ENCODE measurements at places on chromosomes 7 and 10. TPM values are rescaled to one million over a fixed set of nuclear protein-coding genes. Genes with fewer than 3 reads are reported as not detected.

Gene TRIM74
- total RNA-seq = not detected

Gene SYCE1
- total RNA-seq = 0.09 TPM

Gene ZNF273
- 1.8 TPM for total RNA-seq

Gene TBC1D12
- total RNA-seq = 16.5 TPM

Gene USP54
- 10.4 TPM for total RNA-seq

Gene SLC16A9
- 0.25 TPM for total RNA-seq

Gene CALCR
- not detected for total RNA-seq

Gene CFAP58
- 0.98 TPM for total RNA-seq

Gene DNAH11
- total RNA-seq = 2.7 TPM

Gene FAM25G
- not detected for total RNA-seq

Gene CTAGE15
- not detected for total RNA-seq

Gene JCAD
- 27.9 TPM for total RNA-seq

Gene DEPP1
- 73.8 TPM for total RNA-seq

Gene HACD1
- 18.4 TPM for total RNA-seq

GRCh38 chr10:10630281-10630680 lies 387.4 kb upstream of the CELF2 start:
- DNase-seq = no peak

GRCh38 chr7:47890125-47890524 lies 58.1 kb downstream of the PKD1L1 start:
- no peak for DNase-seq

DNA sequence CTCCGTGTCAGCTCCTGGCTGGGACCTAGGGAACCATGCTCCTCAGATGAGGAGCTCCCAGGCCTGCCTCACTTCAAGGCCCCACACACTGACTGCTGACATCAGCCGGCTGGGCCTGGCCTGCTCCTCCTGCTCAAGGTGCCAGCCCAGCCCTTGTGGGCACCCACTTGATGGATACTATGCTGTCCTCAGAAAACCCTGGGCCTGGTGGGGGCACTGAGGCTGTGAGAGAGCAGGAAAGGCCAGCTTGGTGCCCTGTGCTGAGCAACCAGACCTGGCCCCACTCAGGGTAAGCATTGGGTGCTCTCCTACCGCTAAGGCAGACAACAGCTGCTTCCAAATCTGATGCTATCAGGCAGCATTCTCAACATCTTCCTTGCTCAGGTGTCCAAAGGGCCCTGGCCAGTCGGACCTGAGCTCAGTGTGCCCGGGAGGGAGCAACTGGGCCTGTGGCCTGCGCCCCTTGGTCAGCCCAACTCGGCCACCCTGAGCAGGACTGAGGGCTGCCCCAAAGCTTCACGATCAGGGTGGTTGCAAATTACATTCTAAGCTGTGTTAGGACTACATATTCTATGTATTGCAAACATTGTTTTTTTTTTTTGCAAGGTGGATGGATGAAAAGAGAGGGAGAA lies 21.9 kb upstream of the ANTXRL start:
- no peak for DNase-seq

- peak; percentile 33 for DNase-seq
Measured at GRCh38 chr7:118184565-118184940, 589 bp downstream of the LSM8 start.

DNA sequence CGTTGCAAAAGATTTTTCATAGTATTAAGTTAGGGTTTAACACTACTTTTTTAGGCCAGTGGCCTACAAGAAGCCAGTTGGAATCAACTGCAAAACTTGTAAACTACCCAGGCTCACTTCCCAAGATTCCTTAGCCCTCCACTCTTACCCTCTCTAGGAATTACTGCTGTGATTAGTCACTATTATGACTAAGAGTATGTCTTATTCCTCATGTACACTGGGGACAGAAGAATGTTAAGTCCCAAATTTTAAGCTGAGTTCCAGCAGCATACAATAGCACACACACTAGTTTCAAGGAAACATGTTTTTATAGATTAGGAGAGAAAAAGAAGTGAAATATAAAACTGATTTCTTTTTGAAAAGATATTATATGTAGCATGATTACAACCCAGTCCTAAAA lies 42.8 kb downstream of the FBXL13 start:
- DNase-seq = peak; percentile 9

DNA sequence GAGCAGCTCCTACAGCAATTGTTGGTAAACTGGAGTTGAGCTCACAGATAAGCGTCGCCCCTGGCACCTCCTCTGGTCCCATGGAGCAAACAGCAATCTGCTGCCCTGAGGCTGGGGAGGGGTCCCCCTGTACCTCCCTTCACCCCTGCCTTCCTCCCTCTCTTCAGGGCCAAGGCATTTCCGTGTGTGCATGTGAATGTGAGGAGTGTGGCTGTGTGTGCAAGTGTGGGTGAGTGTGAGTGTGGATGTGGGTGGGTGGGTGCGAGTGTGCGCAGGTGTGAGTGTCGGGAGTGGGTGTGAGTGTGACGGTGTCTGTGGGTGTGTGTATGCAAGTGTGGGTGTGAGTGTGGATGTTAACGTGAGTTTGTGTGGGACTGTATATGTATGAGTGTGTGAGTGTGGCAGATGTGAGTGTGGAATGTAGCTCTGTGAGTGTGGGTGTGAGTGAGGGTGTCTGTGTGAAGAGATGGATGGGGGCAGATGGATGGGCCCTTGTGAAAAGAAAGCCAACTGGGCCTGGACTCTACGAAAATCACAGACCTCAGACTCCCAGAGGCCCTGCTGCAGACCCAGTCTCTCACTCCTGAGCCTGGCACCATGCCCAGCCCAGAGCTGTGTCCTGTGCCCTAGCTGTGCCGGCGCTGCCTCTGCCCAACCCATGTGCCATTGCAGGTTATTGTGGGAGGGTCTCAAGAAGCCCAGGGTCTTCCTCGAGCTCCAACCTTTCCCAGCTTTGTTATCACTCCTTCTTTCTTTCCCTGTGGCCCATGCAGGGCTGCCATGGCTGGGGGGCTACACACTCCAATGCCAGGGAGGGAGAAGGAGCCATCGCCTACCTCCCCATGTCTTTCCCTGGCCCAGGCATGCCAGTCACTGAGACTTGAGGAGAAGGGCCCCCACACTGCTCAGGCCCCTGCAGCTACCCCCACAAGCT lies 73.9 kb downstream of the GRID1 start:
- DNase-seq = no peak

DNA sequence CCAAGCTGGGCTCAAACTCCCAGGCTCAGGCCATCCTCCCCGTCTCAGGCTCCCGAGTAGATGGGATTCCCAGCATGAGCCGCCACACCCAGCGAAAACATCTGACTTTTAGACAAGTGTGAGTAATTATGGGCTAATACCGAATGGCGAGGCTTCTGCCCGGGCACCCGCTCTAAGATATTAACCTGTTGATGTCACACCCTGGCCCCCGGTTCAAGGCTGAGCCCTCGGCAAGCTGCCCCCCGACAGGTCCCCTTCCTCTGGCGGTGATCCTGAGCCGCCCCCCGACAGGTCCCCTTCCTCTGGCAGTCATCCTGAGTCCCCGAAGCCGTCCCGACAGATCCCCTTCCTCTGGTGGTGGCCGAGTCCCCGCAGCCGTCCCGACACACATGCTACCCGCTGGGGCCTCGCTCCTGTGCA lies 5.2 kb downstream of the PSMG3 start:
- DNase-seq = peak; percentile 60

GRCh38 chr10:71562904-71563303 lies 156.7 kb downstream of the C10orf105 start:
- DNase-seq = no peak

DNA sequence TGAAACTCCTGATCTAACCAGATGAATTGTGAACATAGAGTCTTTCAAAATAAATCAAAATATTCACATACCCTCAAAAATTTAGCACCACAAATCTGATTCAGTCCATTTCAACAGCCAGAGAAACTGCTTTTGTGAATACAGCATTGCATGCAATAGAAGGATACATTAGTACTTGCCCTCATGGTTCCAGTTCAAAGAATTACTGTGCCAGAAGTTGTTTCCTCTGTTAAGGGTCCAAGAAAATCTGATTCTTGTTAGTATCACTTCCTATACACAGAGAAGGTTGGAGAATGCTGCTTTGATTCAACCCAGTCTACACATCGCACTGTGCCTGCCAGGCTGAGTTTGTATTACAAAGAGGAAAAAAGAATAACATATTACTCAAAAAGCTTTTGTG lies 115.6 kb downstream of the TFEC start:
- DNase-seq = peak; percentile 42

DNA sequence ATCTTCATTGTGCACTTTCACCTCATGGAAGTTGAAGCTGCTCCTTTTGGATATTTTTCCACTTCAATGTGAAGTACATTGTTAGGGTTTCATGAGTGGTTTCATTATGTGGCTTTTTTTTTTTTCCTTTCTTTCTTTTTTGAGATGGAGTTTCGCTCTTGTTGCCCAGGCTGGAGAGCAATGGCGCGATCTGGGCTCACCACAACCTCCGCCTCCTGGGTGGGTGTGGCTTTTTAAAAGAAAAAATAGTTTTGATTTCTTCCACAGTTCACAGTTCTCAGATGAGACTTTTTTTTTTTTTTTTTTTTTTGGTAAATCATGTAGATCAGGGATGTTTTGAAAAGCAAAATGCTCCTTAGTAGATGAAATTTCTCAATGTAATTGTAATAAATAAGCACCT lies 652.3 kb upstream of the ANKRD30A start:
- DNase-seq = no peak

GRCh38 chr7:68971634-68972340 lies 626.5 kb upstream of the AUTS2 start:
- no peak for DNase-seq

GRCh38 chr7:37660614-37661013 lies 23.0 kb upstream of the GPR141 start:
- DNase-seq = no peak

GRCh38 chr10:112260831-112261230 lies 22.4 kb upstream of the TECTB start:
- DNase-seq = no peak

DNA sequence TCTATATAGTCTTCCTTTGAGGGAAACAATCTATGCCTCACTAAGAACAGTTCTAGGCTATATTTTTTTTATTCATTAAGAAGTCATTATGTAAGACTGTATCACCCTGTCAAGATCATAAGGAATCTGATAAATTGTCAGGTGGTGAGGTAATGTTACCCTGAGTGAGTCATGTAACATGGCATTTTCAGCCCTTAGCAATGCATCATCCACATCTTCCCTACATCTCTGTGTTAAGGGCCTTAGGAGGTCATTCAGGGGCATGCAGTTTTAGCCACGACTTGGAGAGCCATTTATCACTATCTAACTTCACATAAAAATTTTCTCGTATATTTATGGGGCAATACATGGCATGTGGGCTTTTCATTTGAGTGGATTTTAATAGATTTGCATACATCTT lies 924.5 kb upstream of the MBL2 start:
- no peak for DNase-seq

DNA sequence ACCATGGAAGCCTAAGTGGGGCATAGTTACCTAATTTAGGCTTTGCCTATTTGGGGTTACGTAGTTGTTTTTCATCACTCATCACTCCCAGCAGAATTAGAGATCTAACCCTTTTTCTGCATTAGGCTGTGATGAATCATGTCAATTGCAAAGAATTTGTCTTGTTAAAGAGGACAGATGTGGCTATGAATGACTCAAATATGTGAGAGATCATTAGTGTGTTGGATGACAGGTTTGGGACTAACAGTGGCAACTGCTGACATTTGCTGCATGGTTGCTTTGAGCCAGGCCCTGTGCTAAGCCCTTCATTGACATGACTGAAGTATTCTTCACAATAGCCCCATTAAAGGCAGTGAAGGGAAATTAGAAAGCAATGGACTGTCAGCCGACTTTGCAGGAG lies 83.4 kb upstream of the BMPER start:
- no peak for DNase-seq

GRCh38 chr10:128087146-128087883 lies 38.9 kb downstream of the MKI67 start:
- DNase-seq = no peak

GRCh38 chr7:8638076-8638475 lies 204.7 kb downstream of the NXPH1 start:
- no peak for DNase-seq

DNA sequence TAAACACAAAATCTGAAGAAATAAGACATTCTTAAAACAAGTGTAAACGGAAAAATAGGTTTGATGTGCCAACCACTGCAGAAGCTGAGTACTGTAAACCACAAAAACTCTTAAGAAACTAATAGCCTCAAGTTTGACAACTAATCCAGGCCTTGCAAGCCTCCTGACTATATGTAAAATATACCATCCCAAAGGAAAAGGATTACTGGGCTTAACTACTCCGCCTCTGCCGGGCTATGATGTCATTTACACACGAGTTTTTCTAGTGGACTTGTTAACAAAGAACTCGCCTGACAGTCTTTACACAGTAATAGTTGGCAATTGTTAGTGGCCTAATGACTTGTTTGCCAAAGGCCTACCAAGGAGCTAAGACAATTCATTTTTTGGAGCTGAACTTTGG lies 2.1 kb downstream of the KIF5B start:
- peak; percentile 83 for DNase-seq

GRCh38 chr7:142910031-142910433 lies 23.5 kb downstream of the TRPV5 start:
- DNase-seq = no peak

DNA sequence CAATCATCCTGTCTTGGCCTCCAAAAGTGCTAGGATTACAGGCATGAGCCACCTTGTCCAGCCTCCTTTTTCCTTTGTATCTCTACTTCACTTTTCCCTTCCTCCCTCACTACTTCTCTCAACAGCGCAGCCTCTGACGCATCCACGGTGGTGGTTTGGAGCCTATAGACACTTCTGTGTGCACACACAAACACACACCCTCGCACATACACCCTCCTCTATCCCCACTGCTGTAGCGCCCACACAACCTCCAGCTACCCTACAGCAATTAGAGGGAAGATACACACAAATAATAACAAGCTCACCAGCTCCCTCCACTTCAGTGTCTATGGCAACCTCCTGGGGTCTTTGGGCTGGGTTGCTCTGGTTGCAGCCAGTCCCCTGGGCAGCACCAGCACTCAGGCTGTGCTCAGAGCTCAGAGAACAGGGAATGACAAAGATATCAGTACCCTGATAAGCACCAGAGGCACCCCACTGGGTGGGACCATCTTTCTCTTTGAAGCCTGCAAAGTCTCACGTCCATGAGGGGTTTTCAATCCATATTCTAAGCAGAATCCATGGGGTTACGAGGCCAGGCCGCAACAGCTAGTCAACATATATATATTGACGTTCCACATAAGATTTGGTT lies 3.3 kb upstream of the CAMK2G start:
- DNase-seq = no peak

GRCh38 chr10:132704008-132704814 lies 81.7 kb downstream of the NKX6-2 start:
- no peak for DNase-seq

DNA sequence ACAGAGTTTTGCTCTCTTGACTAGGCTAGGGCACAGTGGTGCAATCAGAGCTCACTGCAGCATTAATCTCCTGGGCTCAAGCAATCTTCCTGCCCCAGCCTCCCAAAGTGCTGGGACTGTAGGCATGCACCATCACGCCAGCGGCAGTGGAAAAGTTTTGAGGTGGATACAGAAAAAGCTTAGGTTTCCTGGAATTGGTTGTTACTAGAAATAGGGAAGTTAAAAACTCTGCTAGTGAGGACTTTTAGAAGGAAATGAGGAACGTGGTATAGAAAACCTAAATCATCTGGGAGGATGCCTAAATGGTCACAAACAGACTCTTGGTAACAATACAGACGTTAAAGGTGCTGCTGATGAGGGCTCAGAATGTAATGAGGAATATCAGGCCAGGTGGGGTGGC lies 10.9 kb upstream of the SNX8 start:
- no peak for DNase-seq

- DNase-seq = no peak
Measured at GRCh38 chr7:21364801-21365271, 63.0 kb upstream of the SP4 start.

- DNase-seq = no peak
Measured at GRCh38 chr10:80283119-80283518, 6.3 kb downstream of the MAT1A start.
